ENCODE measurements at places on chromosomes 4 and X. TPM values are rescaled to one million over a fixed set of nuclear protein-coding genes. Genes with fewer than 3 reads are reported as not detected.

Gene CT45A5
- 0.09 TPM for total RNA-seq

Gene KDM5C
- total RNA-seq: 58.9 TPM

Gene RBBP7
- total RNA-seq: 178 TPM

Gene SPOCK3
- total RNA-seq: 0.22 TPM

Gene FRAS1
- 3.2 TPM for total RNA-seq

Gene ADGRA3
- 19.6 TPM for total RNA-seq

Gene NPFFR2
- not detected for total RNA-seq

Gene LRP2BP
- total RNA-seq: 0.27 TPM

Gene TRAPPC11
- 12.0 TPM for total RNA-seq

Gene PPP1R3F
- 3.2 TPM for total RNA-seq

Gene RADX
- 0.08 TPM for total RNA-seq

Measured in A549 treated with dexamethasone at 1 μM for 4 hours (cell line).